ENCODE measurements at places on chromosomes 3 and 15.

- DNase-seq, result peak; percentile 86
These were observed 45.9 kb upstream of the SEC61A1 start for GRCh38 chr3:128006061-128007032.

GRCh38 chr3:65636326-65636725 lies 402.4 kb downstream of the MAGI1 start:
- DNase-seq, result no peak

DNA sequence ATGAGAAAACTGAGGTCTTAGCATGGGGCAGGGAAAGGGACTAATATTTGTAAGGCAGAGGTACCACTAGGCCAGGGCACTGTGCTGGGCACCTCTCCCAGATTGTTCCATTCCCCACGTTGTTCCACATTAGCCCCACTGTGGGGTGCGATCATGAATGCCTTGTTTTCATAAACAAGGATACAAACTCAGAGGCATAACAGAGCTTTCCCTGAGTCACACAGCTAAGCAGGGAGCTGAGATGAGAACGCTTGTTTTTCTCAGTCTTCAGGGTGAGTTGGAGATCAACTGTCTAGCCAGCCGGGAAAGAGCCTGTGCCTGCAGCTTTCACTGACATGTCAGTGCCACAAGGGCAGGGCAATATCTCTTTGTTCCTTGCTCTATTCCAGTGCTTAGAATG lies 47.9 kb upstream of the ITGA11 start:
- no peak for DNase-seq

DNA sequence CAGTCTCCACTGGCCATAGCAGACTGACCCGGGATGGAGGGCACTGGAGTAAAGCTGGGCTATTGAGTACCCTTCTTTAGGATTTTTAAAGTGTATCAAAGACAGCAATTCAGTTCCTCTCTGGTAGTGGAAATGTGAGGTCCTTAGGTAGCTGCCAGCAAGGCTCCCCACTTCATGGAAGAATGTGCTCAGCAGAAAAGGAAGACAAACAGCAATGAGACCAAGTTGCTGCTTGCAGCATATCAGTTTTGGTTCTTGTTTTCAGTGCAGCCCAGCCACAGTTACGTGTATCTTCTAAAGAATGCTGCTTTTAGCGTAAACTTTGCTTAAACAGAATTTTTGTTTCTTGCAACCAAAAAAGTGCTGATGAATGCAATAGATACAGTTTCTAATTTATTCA lies 374.0 kb upstream of the CBLB start:
- no peak for DNase-seq

DNA sequence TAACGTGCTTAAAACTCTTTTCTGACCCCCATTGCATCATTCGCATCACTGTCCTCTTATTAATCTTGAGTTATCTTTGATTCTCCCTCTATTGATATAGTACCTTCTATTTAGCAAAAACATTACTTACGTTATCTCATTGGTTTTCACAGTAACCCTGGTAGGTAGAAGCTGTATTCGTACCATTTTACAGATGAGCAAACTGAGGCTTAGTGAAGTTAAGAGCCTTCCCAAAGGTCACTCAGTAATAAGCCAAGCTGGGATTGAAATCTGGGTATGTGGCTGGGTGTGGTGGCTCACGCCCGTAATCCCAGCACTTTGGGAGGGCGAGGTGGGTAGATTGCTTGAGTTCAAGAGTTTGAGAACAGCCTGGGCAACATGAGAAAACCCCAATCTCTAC lies 244.0 kb downstream of the THSD4 start:
- DNase-seq, result no peak
